AML-193 (cell line): ENCODE measurements at places on chromosomes 12 and 14.

DNA sequence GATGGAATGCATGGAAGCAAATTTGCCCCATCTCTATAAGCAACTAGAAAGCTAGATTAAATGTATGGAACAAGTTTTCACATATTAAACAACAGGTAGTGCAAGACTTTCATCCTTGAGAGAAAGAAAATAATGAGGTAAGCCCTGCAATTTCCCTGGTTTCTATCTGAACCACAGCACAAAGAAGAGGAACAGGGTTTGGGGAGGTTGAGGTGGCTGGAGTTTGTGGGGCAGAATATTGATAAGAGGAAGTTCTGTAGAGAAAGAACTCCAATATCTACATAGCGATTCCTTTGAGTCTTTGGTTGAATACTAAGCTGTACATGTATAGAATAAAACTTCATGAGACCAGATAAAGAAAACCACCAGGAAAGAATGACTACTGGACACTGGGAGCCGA lies 96.3 kb upstream of the CCND2 start:
- DNase-seq = peak; percentile 24

DNA sequence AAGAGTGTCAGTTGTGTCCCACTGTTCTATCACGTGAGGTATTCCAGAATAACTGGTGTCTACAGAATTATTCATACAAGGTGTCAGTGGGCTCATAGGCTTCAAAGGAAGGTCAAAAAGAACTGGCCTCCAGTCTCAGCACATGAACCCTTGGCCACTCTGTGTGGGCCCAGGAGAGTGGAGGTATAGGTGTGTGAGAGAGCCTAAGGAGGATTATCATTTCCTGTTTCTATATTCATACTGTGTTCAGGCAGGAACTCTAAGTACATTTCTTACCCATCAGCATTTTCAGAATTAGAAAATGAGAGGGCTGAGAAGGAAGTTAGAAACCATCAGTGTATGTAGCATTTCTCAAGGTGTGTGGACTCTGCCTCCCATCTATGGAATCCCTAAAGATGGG lies 87.0 kb downstream of the BTG1 start:
- DNase-seq = no peak

DNA sequence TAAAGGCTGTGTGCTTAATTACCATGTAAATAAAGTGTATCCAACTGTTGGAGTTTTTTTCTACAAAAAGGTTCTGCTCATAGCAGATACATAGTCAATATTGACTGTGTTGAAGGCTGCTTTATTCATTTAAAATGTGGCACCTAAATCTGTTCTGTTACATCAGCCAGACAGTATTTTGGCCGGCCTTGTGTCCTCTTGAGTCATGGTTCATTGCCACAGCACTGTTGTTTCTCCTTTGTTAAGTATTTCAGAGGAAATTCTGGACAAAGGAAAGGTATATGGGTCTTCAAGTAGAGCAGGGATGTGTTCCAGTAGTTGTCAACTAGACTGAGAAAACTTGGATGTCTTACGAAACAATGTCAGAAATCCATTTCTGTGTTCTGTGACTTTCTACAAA lies 95.5 kb downstream of the SLC38A6 start:
- DNase-seq = no peak

DNA sequence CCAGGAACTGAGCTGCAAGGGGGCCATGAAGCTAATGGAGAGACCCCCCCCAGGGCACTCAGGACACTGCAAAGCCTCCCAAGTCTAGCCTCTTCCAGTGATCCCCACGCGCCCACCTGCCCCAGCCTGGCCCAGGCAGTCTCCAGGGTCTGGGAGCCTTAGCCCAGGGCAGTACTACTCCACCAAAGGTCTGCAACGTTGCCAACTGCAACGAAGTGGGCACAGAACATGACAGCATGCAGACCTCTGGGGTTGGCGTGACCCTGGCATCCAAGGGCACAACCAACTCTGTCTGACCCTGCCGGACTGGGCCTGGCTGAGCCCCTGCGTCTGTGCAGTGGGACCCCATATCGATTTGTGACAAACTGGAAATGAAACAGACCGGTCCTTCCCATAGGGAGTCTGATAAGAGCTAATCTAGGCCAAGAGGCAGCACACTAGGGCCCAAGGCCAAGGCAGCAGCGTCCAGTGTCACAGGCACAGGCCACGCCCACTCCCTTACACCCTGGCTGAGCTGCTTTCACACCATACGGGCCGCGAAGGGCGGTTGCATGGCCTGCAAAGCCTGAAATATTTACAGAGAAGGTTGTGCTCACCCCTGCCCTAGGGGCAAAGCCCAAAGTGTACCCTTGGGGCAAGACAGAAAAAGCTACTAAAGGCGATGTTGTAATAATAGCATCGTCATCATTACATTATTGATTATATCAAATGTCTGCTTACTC lies 76.7 kb downstream of the NCOR2 start:
- DNase-seq = no peak

DNA sequence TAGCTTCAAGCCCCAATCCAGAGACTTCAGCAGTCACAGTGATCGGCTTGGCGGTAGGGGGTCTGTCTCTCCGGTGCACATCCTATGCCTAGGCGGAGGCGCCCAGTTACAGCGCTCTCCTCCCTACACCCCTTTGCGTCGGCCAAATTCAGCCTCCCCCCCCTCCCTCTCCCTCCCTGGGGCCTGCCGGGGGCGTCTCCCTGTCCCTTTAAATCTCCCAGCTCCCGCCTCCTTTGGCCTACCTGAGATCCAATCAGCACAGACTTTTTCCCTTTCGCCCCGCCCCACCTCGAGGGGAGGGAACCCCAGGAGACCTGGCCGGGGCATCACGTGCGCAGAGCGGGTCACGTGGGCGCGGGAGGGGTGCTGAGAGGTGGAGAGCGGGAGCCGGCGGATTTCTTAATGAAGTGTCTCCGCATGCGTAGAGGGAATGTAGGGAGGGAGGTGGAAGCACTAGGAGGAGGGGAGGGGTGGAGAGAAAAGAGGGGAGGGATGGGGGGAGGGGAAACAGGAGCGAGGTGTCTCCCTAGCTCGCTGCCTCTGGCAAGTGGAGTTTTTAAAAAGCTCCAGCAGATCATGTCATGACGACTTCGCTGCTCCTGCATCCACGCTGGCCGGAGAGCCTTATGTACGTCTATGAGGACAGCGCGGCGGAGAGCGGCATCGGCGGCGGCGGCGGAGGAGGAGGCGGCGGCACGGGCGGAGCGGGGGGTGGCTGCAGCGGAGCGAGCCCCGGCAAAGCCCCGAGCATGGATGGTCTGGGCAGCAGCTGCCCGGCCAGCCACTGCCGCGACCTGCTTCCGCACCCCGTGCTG lies at the start of gene HOXC13:
Gene HOXC13, plus strand, starts transcription at position 506 of the 815 bp plus-strand sequence. Its CDS starts 76 bp downstream, at position 582.
- no peak for DNase-seq
